Osteocyte (in vitro differentiated cells): ENCODE measurements at places on chromosomes 6 and 20. TPM values are rescaled to one million over a fixed set of nuclear protein-coding genes. Genes with fewer than 3 reads are reported as not detected.

Gene DLL1
- 1.6 and 2.6 TPM in 2 replicates for total RNA-seq

Gene ADGRF1
- total RNA-seq: not detected in 2 replicates

Gene TRIM40
- not detected in 2 replicates for total RNA-seq

Gene LCA5
- total RNA-seq: 4.2 and 4.3 TPM in 2 replicates

Gene PTCRA
- not detected in 2 replicates for total RNA-seq

Gene FERMT1
- 0.27 TPM in 1 of 2 replicates, not detected in the other for total RNA-seq

Gene PSORS1C2
- total RNA-seq: not detected in 2 replicates

Gene BIRC7
- total RNA-seq: not detected in 2 replicates

Gene MRPL14
- 36.5 and 38.9 TPM in 2 replicates for total RNA-seq

Gene POPDC3
- total RNA-seq: 1.6 and 2.1 TPM in 2 replicates

Gene AGER
- 3.8 and 4.1 TPM in 2 replicates for total RNA-seq

Gene OLIG3
- not detected in 2 replicates for total RNA-seq

Gene OR2H1
- total RNA-seq: not detected in 2 replicates

Gene NPEPL1
- total RNA-seq: 13.1 and 13.6 TPM in 2 replicates

Gene NNAT
- total RNA-seq: 14.7 and 14.9 TPM in 2 replicates

Gene BCKDHB
- total RNA-seq: 15.9 and 20.4 TPM in 2 replicates

Gene CRISP2
- total RNA-seq: not detected in 2 replicates

Gene MICA
- total RNA-seq: 32.2 and 33.0 TPM in 2 replicates

Gene CLIC5
- total RNA-seq: not detected in 2 replicates

Gene LIN28B
- 0.10 TPM in 1 of 2 replicates, not detected in the other for total RNA-seq

Gene LY6G6C
- not detected in 2 replicates for total RNA-seq

Gene DBNDD2
- total RNA-seq: 37.4 and 37.7 TPM in 2 replicates
